Activated CD4-positive, alpha-beta T cell treated with anti-CD3 and anti-CD28 coated beads, Interleukin-2, amount 50 U/mL, for 24 hours (primary cell): ENCODE measurements at places on chromosomes 3 and 15.

- no peak for DNase-seq
These were observed 35.4 kb upstream of the TSC22D2 start for GRCh38 chr3:150372722-150373121.

- no peak for DNase-seq
These were observed 61.1 kb upstream of the GPD1L start for GRCh38 chr3:32045091-32045915.

GRCh38 chr3:51024121-51024520 lies 349.4 kb downstream of the DOCK3 start:
- DNase-seq = no peak

DNA sequence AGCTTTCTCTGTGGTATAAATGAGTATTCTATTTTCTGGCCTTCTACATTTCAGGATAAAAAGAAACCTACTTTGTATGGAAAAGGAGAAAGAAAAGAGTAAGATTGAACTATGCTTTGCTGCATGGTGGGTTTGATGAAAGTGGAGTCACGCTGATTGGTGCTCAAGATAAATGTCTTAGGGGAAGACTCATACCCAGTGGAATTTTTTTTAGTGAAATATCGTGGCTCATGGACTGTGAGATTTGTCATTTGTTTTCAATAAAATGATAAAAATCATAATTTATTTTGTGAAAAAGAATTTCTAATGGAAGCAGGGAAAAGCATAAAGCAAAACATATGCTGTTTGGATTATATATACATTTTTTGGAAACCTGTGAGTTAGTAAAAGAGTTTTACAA lies 292.5 kb downstream of the ZPLD1 start:
- no peak for DNase-seq

DNA sequence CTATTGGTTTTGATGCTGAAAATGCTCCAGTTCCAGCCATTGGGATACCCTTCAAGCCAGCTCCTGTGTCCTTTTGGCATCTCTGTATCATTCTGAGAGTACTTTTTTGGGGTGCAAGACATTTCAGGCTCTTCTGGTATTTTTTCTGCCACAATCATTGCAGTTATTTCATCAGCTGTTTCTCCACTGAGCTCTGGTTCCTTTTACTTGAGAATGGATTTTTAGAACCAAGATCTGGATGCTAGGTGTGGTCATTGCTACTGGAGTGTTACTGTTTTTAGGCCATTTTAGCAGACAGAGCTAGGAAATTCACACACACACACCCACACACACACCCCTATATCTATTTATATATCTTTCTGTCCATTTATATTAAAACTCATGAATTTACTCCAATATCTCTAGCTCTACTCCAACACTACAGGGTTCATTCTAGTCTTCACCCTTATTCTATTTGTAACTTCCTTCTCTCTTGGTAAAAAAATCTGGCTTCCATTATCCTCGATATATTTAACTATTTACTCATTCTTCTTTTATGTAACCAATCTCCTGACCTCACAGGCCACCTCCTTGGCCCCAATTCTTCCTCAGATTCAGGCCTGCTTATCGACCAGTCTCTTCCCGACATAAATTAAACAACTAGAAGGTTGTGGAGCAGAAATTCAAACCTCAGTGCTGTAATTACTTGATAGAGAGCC lies 17.0 kb downstream of the SLC35G2 start:
- no peak for DNase-seq
